ENCODE measurements at places on chromosomes 16 and 17. TPM values are rescaled to one million over a fixed set of nuclear protein-coding genes. Genes with fewer than 3 reads are reported as not detected.

NPIPA7 gene
- 2.7 TPM for total RNA-seq

ZMYND15 gene
- not detected for total RNA-seq

NDUFB10 gene
- total RNA-seq: 143 TPM

KRTAP4-6 gene
- not detected for total RNA-seq

KRT24 gene
- total RNA-seq: not detected

Measured in epithelial cell of umbilical artery (primary cell).